ENCODE measurements at places on chromosomes 6 and 20.

DNA sequence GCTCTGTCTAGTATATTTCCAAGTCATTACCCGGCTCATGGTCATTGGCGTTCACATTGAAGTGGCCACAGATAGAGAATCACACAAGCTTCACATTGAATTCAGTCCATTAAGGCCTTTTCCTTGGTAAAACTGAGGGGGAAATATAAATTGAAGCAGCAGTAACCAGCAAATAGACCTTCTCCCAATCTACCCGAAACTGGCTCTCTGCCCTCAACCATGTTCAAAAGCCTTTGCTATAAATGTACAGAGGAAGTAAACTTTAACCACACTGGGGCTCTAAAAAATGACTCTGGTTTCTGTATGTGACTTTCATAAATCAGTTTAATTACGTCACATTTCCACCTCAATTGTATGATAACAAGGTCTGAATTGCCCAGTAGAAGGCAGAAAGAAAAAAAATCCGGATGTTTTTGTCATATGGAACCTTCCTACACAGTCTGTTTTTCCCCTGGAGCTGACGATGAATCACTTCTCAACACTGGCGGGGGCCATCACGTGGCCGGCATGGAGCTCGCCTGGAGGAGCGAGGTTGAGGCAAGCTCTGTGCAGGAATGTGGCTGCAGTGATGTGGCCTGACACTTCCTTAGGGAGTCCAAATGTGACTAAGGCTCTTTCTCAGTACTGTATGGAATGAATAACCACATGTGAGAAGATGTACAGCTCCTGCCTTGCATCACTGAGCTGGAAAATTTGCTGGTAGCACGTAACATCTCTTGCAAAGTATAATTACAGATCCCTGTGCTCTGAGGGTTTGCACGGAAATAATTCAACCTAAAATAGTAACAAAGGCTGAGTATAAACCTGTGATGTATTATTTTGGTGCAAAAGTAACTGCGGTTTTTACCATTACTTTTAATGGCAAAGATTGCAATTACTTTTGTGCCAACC is 58.6 kb upstream of the SNX9 start:
- DNase-seq, result peak; percentile 100

- peak; percentile 74 for DNase-seq
Observed at GRCh38 chr6:11423072-11423471, 114.5 kb upstream of the TMEM170B start.

- DNase-seq, result no peak
Observed at GRCh38 chr6:30893001-30893591, 8.8 kb downstream of the DDR1 start.

GRCh38 chr20:23365390-23366165 is 3.6 kb downstream of the GZF1 start:
- no peak for DNase-seq

GRCh38 chr20:20448881-20449280 is 81.0 kb downstream of the INSM1 start:
- no peak for DNase-seq

DNA sequence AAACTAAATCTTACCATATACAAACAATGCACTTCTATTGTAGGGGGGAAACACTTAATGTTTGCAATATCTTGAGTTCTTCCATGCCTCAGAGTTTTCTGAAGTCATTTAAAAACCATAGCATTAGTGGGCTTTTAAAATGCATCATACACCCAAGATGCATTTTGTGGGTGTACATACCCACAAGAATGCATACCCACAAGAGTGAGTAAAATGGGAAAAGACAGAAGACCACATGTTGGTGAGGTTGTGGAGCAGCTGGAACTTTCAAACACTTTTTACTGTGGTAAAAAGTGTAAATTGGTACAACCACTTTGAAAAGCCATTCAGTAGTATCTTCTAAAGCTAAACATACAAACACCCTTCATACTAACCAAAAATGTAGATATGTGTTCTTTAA is 57.5 kb downstream of the CYB5R4 start:
- no peak for DNase-seq

DNA sequence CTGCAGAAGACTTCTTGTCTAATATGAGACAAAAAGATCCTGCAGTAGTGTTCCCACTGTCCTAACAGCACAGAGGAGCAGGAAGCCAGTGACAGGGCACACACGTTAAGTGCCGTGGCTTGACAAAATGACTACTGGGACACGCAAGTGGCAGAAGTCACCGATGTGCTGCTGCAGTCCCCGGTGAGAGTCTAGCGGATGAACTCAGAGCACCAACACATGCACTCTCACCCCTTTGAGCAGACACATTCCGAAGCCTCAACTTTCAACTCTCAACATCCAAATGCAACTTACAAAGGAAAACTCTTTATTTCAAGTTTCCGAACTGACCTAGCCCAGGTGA is 898 bp downstream of the LAMA4 start:
- DNase-seq, result peak; percentile 46

DNA sequence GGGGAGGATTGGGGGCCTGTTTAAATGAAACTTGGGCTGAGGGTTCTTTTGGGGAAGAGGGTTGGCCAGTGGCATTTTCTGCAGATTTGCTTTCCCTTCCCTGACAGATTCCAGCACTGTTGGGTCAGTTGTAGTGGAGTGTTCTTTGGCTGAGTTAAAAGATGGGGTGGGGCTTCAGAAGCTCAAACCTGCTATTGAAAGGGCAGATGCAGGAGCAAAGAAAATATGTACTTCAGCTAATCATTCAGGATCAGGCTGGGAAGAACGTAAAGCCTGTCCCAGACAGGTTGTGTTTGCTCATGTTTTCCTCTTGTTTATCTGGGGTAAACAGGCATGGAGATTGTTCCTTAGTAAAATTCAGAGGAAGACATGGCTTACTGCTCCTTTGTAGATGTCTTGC is 2.5 kb downstream of the SASH1 start:
- no peak for DNase-seq

- DNase-seq, result peak; percentile 50
Observed at GRCh38 chr6:68087399-68088133, 547.5 kb upstream of the ADGRB3 start.

GRCh38 chr6:15960740-15961634 is 167.9 kb upstream of the MYLIP start:
- DNase-seq, result no peak

- peak; percentile 12 for DNase-seq
Observed at GRCh38 chr6:120735641-120736040, 598.6 kb downstream of the TBC1D32 start.

DNA sequence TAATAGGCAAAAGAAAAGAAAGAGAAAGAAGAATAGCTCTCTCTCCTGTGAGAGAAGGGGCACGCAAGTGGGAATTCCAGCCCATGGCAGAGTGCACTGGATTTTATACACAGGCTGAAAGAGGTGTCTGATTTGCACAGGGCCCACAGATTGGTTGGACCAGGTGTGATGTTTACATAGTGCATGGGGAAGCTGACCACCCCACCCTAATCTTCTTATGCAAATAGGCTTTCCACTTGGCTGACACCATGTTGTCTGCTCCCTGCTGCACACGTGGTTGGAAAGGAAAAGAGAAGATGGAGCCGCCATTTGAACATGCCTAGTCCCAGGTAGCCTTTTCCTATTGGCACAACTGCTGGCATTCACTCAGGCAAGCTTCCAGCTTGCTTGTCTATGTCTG is 20.2 kb downstream of the MICA start:
- DNase-seq, result no peak

- DNase-seq, result peak; percentile 96
Observed at GRCh38 chr6:157715728-157716164, 107.3 kb upstream of the SNX9 start.

GRCh38 chr6:156687789-156688619 is 89.2 kb upstream of the ARID1B start:
- DNase-seq, result peak; percentile 40

GRCh38 chr6:169962604-169963469 is 211.4 kb downstream of the ERMARD start:
- no peak for DNase-seq

GRCh38 chr6:136086686-136087085 is 163.4 kb downstream of the MTFR2 start:
- no peak for DNase-seq

DNA sequence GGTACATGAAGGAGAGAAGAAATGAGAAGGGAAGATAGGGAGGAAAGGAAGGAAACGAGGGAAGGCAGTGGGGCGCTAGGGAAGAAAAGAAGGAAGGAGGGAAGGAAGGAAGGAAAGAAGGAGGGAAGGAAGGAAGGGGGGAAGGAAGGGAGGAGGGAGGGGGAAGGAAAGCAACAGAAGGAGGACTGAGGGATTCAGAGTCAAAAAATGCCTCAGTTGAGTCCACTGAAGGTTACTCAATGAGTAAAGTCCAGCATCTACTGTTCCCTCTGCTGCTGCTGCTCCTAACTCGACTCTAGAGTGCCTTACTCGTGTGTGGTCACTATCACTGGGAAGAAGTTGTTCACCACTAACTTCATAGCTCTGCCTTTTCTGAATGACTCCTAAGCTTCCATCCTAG is 33.8 kb downstream of the PHACTR1 start:
- DNase-seq, result no peak

- no peak for DNase-seq
Observed at GRCh38 chr6:82385546-82385945, 21.9 kb downstream of the TPBG start.

- no peak for DNase-seq
Observed at GRCh38 chr6:107727096-107727757, 96.9 kb downstream of the SCML4 start.

DNA sequence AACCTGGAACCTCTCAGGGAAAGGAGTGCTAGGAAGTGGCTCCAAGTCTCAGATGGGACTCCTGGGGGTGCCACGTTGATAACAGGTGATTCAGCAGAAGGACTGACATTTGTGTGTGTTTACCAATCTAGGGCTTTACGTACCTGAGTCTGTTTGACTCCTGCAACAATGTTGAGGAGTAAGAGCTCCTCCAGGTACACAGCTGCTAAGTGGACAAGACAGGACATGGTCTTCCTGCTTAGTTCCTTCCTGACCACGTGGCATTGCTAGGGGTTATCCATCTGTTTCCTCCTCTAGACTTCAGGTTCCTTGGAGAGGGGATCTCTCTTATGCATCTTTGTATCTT is 164.5 kb upstream of the SLC24A3 start:
- DNase-seq, result no peak

GRCh38 chr6:116364321-116364720 is 6.4 kb upstream of the DSE start:
- no peak for DNase-seq

- DNase-seq, result peak; percentile 71
Observed at GRCh38 chr6:33570806-33571636, 9.1 kb downstream of the BAK1 start.

DNA sequence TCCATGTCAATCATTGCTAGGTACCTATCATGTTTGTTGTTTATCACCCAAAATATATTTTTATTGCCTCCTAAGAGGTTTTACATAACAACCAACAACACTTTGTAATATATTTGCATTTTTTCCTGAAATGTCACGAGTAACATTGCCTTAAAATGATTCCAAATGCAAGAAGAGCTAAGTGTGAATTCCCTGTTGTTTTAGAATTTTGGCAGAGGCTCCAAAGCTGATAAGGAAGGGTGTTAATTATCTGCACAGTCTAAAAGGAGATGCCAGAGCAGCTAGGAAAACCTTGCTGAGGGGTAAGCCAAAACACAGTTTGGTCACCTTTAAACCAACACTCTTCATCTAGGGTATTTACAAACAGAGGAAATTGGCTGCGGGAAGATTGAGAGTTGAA is 201.9 kb upstream of the KCNQ5 start:
- no peak for DNase-seq

- no peak for DNase-seq
Observed at GRCh38 chr6:143592335-143592734, 80.8 kb upstream of the FUCA2 start.

- DNase-seq, result no peak
Observed at GRCh38 chr6:74041420-74041819, 345.4 kb downstream of the CD109 start.

DNA sequence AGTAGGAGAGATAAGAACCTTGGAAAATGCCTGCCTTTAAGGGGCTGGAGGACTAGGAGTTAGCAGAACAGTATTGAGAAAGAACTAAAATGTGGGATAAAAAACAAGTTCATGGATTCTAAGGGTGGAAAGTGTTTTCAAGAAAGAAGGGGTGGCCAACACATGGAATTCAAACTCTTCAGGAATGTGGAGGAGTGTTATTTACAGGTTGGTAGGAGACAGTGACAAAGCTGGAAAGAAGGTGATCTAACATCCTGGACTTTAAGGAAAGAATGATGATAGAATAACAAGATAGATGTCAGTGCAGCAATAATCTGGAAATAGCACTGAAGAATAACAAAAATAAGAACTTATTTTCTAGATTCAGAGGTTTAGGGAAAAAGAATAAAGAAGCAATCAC is 54.0 kb upstream of the TNFRSF21 start:
- no peak for DNase-seq

DNA sequence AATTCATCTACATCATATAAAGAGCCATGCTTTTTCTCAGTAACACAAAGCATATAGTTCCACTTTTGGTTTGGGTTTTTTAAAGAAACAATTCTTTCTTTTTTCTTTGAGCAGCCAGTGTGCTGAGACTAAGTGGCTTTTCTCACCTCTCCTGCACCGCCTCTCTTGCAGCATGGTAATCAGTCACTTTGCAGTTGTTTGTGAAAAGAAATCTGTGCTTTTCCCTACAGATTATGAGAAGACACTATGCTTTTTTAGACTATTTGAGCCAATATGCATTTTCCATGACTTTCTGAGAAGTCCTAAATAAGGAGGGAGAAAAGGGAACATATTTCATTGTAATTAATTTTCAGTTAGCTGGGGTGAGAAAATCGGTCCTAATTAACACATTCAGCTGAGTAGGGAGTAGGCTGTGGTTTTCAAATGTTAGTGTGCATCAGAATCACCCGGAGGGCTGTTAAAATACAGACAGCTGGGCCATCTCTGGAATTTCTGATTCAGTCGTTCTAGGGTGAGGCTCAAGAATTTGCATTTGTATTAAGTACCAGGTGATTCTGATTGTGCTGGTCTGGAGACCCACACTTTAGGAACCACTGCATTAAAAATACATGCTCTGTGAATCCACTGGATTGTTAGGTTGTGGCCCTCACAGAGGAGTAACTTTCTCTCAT is 155.2 kb downstream of the TINAG start:
- no peak for DNase-seq

DNA sequence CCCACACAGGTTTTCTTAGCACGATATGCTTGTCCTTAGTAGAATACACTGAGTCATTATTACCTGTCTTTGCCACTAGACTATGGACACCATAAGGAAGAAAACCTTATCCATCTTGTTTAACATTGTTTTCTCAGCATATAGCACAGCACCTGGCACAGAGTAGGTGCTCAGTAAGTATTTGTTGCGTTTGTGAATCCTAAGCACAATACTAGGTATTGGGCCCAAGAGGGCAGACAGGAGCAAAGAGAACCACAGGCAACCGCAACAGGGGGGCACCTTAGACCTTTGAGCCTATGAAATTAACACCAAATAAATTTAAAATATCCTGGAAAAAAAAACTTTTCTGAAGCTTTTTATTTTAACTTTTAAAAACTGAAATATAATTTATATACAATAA is 3.7 kb upstream of the NCOA6 start:
- no peak for DNase-seq

DNA sequence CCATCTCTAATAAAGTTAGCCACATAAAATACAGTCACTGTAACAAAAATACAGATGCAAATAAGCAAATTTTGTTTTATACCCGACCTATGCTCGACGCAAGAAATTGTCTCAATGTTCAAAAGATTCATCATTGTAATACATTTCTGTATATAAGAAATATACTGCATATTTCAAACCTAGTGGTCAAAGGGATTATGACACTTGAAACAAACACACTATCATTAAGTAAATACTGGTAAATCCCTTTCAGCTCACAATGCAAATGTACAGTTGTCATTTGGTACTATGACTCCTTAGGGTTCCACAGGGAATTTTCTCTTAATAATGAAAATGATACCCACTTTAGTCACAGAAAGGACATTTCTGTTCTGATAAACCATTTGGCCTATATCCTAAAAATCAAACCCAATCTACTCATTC is 2.2 kb downstream of the HIVEP2 start:
- DNase-seq, result peak; percentile 71

GRCh38 chr6:46269447-46270229 is 98.9 kb upstream of the ENPP5 start:
- DNase-seq, result peak; percentile 15

Data from iris pigment epithelial cell (primary cell).